ENCODE measurements at places on chromosomes 12 and 14.

DNA sequence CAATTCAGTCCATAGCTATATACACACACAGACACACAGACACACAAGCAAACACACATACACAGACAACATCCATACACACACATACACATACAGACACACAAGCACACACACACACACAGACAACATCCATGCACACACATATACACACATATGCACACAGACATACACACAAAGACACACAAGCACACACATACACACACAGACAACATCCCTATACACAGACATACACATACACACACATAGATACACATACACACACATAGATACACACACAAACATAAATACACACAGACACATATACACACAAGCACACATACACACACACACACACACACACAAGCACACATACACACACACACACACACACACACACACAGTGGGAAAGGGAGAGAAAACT lies 254.8 kb downstream of the VRK1 start:
- DNase-seq: no peak

DNA sequence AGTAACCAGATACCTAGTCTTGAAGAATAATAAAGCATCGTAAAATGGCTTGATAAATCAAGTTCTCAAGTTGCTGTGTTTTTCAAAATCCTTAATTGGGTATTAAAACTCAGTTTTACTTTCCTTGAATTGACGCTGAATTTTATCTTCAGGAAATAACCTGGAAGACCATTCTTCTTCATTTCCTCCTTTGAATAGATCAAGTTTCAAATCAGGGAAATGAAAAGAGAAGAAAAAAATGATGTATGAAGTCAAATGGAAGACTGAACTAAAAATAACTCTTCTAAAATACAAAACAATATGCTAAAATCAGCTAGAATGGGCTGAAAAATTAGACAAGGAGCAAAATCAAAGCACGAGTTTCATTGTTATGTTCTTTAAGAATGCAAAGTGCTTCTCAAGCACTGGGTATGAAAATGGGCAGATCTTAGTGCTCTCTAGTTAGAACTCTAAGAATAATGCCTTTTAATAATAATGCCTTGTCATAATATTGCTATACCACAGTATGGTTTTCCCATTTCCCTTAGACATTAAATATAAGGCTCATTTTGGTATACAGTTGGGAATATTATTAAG lies 54.6 kb upstream of the CLEC14A start:
- DNase-seq: no peak

GRCh38 chr14:34987180-34987579 lies 4.4 kb downstream of the SRP54 start:
- no peak for DNase-seq

GRCh38 chr14:77151918-77152588 lies 10.5 kb upstream of the ZDHHC22 start:
- DNase-seq: no peak

GRCh38 chr12:130835436-130835835 lies 3.6 kb downstream of the STX2 start:
- no peak for DNase-seq

- DNase-seq: no peak
Observed at GRCh38 chr12:22105542-22105941, 59.5 kb downstream of the CMAS start.

DNA sequence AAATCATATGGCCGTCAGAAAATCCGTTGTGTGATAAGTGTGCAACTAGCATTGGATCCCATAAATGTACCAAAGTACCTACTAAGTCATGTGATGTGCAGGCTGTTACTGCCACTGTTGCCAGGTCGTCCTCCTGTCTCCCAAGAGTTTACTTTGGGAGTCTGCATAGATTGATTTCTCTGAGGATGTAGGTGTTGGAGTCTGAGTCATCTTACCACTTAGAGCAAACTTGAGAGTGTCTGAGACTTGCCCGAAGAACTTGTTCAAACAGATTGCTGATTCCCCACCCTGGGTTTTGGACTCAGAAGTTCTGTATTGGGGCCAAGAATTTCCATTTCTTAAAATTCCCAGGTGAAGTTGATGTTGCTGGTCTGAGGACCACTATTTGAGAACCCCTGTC lies 11.4 kb downstream of the TMX1 start:
- no peak for DNase-seq

GRCh38 chr14:74501135-74501614 lies 7.6 kb downstream of the ISCA2 start:
- no peak for DNase-seq

DNA sequence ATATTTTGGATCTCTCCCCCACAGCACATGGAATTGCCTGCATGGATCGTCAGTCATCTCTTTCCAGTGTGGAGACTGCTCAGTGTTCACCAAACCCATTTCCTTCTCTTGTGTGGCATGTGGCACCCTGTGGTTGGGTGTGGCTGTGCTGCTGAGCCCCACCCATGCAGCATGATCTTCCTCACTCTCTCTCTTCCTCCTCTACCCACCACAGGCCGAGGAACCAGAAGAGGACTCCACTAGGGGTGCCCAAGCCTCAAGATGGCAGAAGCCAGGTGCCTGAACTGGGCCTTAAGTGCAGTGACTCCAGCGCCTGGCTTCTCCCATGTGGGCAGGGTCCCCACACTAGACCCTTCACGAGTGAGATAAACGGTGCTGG lies 66.8 kb upstream of the GPR68 start:
- DNase-seq: no peak

DNA sequence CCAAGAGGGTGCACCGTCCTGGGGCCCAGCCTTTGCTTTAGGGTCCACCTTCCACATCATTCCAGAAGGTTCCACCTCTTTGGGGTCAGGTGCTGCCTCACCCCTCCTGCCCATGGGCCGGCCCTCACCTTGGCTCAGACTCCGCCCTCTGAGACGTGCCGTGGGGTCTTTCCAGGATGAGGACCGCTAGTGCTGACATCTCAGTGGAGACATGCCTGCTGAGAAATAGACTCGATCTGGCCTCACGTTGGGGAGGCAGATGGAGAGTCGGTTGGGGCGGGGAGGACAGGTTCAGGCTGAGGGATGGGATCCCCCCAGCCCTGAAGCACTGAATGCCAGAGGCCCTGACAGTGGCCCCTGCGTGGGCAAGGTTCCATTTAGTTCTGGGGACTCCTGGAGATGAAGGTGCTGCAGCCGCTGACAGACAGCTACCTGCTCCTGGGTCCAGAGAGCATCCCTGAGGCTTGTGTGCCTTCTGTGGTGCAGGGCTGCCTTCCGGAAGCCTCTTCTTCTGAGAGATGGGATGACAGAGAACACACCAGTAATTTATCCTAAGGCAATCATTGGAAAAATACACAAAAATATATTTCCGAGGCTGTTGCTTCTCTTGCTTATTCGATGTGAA lies 185.3 kb downstream of the KIF26A start:
- DNase-seq: no peak

GRCh38 chr14:97280526-97280925 lies 483.3 kb downstream of the VRK1 start:
- DNase-seq: no peak

DNA sequence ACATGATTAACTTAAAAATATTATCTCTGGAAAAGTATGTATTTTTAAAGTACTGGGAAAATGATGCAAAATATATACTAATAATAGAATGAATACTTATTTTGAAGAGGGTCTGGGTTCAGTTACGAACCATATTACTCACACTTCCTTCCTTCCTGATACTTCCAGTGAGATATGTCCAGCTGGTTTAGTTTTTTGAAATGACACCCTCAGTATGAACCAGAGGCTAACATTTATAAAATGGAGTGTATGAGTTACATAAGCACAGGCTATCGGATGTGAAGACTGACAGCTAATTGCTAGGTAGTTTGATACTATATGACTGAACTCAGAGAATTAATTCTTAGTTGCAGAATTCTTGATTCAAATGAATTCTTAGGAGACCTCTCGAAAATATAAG lies 122.9 kb downstream of the OTOGL start:
- DNase-seq: no peak

DNA sequence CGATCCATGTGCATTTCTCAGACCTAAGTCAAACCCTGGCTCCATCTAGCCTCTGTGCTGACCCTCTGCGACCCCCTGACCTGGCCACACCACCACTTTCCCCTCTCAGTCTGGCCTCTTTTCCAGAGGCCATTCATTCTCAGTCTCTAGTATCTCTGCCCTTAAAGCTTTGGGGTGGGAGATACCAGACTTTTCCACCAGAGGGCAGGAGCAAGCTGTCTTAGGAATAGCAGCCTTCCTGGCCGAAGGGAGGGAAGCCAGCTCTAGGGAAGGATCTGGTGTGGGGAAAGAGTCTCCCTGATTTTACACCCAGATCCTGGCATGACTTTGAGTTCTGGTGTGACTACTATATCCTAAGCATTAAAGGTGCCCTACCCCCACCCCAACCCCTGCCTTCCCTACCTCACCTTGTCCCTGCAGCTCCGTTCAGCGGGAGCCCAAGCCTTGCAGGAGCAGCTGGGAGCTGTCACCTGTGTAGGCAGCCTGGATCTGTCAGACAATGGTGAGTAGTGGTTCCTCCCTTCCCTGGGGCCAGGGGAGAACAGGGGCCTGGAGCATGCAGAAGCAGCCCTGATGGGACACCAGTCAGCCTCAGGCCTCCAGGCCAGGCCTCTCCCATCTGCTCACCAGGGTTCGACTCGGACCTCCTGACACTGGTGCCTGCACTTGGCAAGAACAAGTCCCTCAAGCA lies 6.6 kb downstream of the CARMIL3 start:
- DNase-seq: no peak

GRCh38 chr12:77401770-77402081 lies 336.4 kb upstream of the E2F7 start:
- DNase-seq: no peak

- DNase-seq: no peak
Observed at GRCh38 chr14:106802413-106803364, 1276.3 kb downstream of the TMEM121 start.

- no peak for DNase-seq
Observed at GRCh38 chr14:39181026-39181692, 6.1 kb downstream of the PNN start.

DNA sequence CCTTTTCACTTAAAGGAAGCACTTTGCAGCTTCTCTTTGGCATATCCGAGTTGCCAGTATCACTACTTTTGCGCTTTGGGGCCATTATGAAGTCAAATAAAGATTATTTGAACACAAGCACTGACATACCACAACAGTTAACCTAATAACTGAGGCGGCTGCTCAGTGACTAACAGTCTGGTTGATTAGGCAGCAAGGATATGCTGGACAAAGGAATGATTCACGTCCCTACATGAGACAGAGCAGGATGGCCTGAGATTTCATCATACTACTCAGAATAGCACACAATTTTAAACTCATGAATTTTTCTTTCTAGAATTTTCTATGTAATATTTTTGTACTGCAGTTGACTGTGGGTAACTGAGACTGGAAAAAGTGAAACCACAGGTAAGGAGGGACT lies 56.9 kb upstream of the E2F7 start:
- DNase-seq: no peak

DNA sequence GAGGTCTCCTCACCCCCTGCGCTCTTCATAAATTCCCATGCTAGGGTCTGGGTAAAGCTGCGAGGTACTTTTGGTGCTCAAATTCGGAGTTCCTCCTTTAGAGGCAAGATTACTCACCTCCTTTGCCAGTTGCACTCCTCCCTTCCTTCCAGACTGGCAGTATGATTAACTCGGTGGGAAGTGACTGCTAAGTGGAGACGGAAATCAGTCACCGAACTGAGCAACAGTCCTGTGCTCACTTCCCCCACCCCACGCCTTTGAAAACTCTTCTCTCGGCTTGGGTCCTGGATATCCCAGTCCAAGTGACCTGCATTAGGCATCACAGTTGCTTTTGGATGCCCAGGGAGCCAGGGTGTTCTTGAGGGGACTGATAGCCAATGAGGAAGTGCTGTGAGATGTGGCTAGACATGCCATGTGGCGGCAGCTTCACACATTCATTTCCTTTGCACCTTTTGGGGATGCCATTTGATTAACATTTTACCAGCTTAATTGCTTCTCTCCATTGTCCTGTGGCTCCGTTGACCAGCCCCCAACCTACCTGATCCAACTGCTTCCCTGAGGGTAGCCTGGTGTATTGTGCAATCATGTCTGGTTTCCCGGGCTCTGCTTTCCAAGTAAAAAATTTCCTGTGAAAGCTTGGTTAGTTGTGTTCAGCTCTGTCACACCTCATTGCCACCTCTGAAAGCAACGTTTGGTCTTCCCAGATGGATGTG lies 840 bp downstream of the PNP start:
- DNase-seq: peak; percentile 23

DNA sequence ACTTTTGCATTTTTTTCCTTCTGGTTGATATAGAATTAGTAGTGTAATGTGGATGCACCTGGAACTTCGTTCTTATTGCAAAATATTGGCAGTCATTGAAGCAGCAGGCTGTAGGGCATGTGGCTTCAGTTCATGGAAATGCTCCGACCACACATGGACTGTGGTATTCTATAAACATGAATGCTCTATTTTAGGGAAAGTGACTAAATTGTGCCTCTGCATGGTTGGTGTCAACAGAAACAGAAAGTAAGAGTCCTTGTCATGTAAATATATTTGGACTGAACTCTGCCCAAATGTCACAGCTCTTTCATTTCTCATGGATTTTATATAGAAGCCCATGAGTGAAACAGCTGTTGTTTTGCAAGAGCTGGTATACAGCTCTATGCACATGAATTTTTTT lies 917.0 kb downstream of the LRFN5 start:
- no peak for DNase-seq

DNA sequence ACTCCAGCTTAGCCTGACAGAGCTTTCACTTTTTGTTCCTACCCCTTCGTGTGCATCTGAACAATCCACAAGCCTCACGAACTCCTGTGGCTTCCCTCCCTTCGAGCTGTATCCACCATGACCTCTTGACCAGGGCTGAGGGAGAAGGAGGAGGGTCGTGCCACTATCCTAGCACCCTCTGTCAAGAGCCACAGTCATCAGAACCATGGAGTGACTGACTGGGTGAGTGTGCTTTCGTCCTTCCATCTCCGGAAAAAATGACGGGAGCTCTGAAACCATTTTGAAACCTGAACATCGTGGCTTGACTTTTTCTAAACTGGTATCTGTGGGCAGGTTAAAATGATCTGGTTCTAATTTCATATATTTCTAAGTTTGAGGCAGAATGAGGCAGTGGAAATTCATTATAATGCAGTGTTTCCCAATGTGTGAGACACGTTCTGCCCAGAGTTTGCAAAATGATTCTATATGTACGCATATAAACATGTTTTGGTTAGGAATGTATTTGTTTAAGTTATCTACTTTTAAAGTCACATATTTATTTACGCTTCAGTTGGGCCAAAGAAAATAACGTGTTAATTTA lies 27.0 kb downstream of the IL26 start:
- DNase-seq: no peak

DNA sequence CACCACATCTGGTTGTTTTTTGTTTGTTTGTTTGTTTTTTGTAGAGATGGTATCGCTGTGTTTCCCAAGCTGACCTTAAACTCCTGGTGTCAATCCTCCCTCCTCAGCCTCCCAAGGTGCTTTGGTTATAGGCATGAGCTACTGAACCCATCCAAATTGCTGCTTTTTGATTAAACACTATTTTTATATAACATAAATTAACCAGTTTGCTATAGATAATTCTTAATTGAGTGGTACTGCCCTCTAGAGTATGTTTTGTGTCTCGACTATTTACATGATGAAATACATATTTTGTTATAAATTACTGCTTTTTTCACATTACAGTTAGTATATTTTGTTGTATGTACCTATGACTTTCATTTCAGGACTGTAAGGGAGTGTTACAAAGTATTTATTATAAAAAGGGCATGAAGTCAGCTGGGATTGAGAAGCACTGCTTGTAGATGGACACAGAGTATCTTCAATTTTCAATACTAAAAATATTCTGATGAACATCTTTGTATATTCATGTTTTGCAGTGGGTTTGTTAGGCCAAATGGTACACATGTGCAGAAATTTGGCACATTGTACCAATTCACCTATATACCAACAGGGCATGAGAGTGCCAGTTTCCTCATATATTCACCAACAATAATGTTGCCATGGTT lies 14.9 kb upstream of the SCAF11 start:
- DNase-seq: no peak

Data from activated T-helper 1 cell treated with anti-CD3 and anti-CD28 coated beads, Interleukin-2, amount 50 U/mL, for 16 hours (primary cell).